ENCODE measurements at places on chromosomes 2 and 18.

GRCh38 chr18:29373000-29373399 is 1196.1 kb upstream of the CDH2 start:
- no peak for DNase-seq

GRCh38 chr2:74587664-74588277 is 33.3 kb downstream of the DOK1 start:
- DNase-seq: peak; percentile 55

DNA sequence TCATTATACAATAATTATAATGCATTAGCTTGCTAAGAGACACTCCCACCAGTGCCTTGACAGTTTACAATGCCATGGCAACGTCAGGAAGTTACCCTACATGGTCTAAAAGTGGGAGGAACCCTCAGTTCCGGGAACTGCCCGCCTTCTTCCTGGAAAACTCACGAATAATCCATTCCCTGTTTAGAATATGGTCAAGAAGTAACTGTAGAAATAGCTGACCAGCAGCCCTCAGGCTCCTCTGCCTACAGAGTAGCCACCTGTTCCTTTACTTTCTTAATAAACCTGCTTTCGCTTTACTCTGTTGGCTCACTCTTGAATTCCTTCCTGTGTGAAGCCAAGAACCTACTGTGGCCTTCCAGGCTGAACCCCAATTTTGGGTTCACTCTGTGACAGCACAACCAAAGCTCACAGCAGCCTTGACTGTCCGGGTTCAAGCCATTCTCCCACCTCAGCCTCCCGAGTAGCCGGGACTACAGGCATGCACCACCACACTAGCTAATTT is 20.0 kb upstream of the PTPN2 start:
- no peak for DNase-seq

DNA sequence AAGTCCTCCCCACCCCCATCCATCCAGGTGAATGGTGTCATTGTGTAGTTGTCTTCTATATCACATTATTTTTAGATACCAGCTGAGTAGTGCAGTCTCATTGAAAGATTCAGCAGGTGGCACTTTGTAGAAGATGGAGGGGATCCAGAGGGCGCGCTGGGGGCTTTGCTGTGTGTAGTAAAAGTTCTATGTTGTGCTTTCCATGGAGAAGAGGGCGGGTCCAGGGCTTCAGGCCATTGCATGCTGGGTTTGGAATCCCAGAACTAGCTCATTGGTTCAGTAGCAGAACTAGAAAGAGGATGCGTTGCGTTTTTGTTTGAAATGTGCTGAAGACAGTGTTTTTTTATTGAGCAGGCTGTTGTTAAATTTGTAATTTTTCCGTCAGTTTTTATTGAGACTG is 120.0 kb downstream of the MAP4K4 start:
- peak; percentile 39 for DNase-seq

- DNase-seq: no peak
Measured at GRCh38 chr2:60867848-60868247, 13.5 kb upstream of the REL start.

- DNase-seq: no peak
Measured at GRCh38 chr2:54722641-54723040, 821 bp upstream of the EML6 start.

DNA sequence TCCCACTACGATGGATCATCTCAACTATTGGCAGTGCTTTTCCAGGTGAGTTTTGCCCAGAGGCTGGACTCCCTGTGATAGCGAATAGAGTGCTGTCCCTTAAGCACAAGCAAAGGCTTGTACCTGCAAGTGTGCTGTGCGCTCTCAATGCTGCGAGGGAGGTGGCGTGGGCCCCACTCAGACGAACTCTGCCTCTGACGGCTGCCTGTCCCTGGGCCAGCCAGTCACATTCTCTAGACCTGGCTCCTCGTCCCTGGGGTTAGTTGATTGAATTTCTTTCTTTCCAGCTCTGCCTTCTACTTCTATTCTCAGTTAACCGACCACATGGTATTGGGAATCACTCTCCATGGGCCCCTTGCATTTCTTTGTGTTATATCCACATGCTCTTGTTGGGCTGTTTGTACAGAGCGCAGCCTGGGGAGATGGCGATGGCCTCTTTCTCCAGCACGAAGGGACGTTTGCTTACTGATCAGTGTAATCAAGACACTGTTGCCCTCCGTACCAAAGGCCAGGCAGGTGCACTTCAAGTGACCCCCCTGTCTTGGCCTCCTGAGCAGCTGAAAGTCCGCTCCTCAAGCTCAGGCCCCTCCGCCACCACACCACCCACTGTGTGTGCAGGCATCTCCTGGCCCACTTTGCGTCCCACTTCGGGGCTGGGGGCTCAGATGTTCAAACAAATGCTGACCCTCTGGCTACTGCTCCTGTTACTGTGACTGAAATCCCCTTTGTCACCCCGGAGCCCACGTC is 151.3 kb downstream of the ZNF236 start:
- DNase-seq: no peak

DNA sequence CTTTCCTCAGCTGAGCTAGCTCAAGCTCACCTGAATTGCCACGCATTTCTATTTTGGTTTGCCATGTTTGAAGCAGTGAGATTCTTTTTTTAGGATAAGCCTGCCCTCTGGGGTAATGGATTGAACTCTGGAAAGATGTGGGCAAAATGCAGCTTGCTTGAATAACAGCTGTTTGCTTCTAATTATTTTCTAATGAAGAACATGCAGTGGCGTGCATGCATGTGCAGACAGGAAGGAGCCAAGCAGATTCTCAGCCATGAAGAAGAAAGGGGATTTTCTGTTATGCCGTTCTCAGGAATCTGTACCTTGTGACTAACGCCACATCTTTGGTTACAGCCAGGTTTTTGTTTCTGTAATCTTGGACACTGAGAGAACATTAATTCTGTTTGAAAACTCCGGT is 171.2 kb downstream of the ANTXR1 start:
- no peak for DNase-seq

- no peak for DNase-seq
Measured at GRCh38 chr2:191580581-191580980, 97.4 kb upstream of the NABP1 start.

DNA sequence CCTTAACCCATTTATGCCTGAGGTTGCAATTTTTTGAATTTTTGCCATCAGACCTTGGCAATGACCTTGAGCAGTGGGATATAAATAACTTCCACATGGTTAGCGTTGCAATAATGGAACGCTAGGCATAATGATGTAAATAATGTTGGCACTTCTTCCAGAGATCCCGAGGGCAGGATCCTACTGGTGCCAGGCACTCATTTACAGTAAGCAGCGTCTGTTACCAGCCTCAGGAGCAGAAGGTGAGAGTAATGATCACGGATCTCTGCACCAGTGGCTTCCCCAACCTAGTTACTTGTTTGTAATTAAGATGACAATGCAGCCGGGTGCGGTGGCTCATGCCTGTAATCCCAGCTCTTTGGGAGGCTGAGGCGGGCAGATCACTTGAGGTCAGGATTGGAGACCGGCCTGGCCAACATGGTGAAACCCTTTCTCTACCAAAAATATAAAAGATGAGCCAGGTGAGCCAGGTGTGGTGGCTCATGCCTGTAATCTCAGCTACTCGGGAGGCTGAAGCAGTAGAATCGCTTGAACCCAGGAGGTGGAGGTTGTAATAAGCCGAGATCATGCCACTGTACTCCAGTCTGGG is 41.9 kb downstream of the CPO start:
- peak; percentile 25 for DNase-seq

DNA sequence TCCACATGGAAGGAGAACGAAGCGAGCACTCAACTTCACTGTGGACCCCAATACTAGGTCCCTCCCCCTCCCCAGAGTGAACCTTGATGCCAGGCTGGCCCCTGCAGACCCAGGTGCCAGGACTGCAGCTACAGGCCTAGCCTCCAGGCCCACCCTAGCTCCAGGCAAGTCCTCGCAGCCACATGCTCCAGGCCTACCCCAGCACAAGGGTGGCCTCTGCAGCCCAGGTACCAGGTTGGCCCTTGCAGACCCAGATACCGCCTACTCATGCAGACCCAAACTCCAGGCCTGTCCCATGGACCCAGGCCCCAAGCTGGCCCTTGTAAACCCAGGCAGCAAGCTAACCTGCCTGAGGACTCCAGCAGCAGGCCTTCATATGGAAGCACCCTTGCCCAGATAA is 44.2 kb downstream of the KCNG2 start:
- DNase-seq: no peak

- no peak for DNase-seq
Measured at GRCh38 chr18:77111449-77111848, 21.1 kb downstream of the MBP start.

Data from spinal cord (tissue), 10 donors.